ENCODE measurements at places on chromosomes 13 and 19. TPM values are rescaled to one million over a fixed set of nuclear protein-coding genes. Genes with fewer than 3 reads are reported as not detected.

The SAFB gene
- polyA plus RNA-seq, result 49.7 TPM

The KIR3DL2 gene
- 0.06 TPM for polyA plus RNA-seq

The ZNF132 gene
- polyA plus RNA-seq, result 0.89 TPM

The GAPDHS gene
- not detected for polyA plus RNA-seq

The ZMYM2 gene
- 11.7 TPM for polyA plus RNA-seq

The CD79A gene
- 3.0 TPM for polyA plus RNA-seq

The FFAR2 gene
- 4.6 TPM for polyA plus RNA-seq

The IGFL3 gene
- polyA plus RNA-seq, result not detected

The CCDC169 gene
- 0.21 TPM for polyA plus RNA-seq

The PSG3 gene
- polyA plus RNA-seq, result not detected

The EBI3 gene
- 3.5 TPM for polyA plus RNA-seq

The MRPL34 gene
- 101 TPM for polyA plus RNA-seq

The TEX26 gene
- 0.09 TPM for polyA plus RNA-seq

The S1PR5 gene
- polyA plus RNA-seq, result 0.12 TPM

The POSTN gene
- 29.4 TPM for polyA plus RNA-seq

The KLK15 gene
- not detected for polyA plus RNA-seq

The NAPSA gene
- 1.4 TPM for polyA plus RNA-seq

The KLK6 gene
- polyA plus RNA-seq, result 0.03 TPM

The ZNF527 gene
- 1.6 TPM for polyA plus RNA-seq

The CFAP97D2 gene
- polyA plus RNA-seq, result not detected

The MISP gene
- polyA plus RNA-seq, result 1.0 TPM

The COL4A1 gene
- 773 TPM for polyA plus RNA-seq

The CDC16 gene
- 34.5 TPM for polyA plus RNA-seq

The IFNL1 gene
- not detected for polyA plus RNA-seq

The ZNF296 gene
- polyA plus RNA-seq, result 0.48 TPM

The INSL3 gene
- not detected for polyA plus RNA-seq

The TBXA2R gene
- polyA plus RNA-seq, result 3.7 TPM

The WDR62 gene
- polyA plus RNA-seq, result 0.79 TPM

The RASGRP4 gene
- 8.2 TPM for polyA plus RNA-seq

The RASAL3 gene
- 0.86 TPM for polyA plus RNA-seq

The ZNF575 gene
- 0.95 TPM for polyA plus RNA-seq

The THAP8 gene
- polyA plus RNA-seq, result 5.2 TPM

The URI1 gene
- 32.5 TPM for polyA plus RNA-seq

The GSX1 gene
- not detected for polyA plus RNA-seq

The DKKL1 gene
- 0.61 TPM for polyA plus RNA-seq

The SERPINE3 gene
- 4.8 TPM for polyA plus RNA-seq

The KLF12 gene
- 0.56 TPM for polyA plus RNA-seq

The LILRB3 gene
- 2.0 TPM for polyA plus RNA-seq

The PABPC3 gene
- polyA plus RNA-seq, result 0.12 TPM

The THSD8 gene
- polyA plus RNA-seq, result 1.8 TPM

Data from adipose tissue (tissue), 3 donors.